NCI-H1417 treated with DMSO at 0.1 percent for 48 hours (cell line): ENCODE measurements at places on chromosomes 4 and X.
A peak's percentile ranks its signal among the peaks of the same experiment; 100 is the strongest.

GRCh38 chr4:53128706-53129357, 237.0 kb downstream of the SCFD2 start:
- DNase-seq, result no peak

- no peak for DNase-seq
Observed at GRCh38 chrX:42248226-42248625, 324.9 kb upstream of the CASK start.

DNA sequence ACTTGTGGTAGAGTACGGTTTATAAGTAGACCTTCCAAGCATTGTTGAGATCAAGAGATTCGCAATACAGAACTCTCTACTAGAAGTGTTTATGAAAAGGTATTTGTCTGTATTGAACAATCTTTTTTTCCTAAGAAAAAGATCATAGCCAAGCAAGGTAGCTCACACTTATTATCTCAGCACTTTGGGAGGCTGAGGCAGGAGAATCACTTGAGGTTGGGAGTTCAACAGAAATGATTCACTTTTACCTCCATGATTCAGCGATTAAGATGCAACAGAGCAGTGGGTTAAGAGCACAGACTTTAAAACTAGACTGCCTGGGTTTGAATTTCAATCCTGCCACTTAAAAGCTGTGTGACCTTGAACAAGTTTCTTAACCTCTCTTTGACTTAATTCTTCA, 74.3 kb downstream of the TMEM156 start:
- DNase-seq, result no peak

DNA sequence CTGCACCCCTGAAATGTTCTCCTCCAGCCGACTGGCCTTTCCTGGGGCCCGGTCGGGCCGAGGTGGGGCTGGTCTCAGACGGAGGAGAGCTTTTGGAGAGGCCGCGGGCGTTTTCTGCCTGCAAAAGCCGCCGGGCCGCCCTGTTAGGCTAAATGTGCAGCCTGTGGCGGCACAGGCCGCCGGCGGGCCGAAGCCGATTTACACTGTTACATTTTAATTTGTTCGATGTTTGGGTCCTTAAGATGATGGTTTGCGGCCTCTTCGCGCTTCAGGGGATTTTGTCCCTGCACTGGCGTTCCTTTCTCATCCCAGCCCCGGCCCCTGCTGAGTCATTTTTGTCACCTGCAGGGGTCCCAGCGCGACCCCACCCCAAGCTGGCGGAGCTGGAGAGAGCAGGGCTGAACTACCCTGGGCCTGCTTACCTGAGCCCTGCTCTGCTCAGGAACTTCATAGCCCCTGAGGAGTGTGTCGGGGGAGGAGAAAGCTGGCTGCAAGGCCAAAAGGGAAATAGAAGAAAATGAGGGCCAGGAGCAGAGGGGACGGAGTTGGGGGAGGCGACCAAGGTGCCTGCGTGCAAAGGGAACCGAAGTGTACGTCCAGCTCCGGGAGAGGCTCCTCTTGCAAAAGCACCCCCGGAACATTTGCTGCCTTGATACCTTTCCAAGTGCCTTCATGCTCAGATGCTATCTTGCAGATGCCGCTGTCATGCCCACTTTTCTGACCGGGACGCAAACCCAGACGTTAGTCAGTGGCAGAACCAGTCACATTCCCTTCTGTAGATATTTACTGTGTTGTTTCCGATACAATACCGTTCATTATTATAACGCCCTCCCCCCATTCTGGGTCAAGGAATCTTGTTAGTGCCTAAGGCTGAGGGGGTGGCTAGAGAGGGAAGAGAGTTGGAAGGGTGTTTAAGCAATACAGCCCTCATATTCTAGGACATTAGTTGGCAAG, 977 bp upstream of the RBBP7 start:
- DNase-seq, result no peak

- no peak for DNase-seq
Observed at GRCh38 chr4:75004755-75005668, 72.1 kb downstream of the PARM1 start.

DNA sequence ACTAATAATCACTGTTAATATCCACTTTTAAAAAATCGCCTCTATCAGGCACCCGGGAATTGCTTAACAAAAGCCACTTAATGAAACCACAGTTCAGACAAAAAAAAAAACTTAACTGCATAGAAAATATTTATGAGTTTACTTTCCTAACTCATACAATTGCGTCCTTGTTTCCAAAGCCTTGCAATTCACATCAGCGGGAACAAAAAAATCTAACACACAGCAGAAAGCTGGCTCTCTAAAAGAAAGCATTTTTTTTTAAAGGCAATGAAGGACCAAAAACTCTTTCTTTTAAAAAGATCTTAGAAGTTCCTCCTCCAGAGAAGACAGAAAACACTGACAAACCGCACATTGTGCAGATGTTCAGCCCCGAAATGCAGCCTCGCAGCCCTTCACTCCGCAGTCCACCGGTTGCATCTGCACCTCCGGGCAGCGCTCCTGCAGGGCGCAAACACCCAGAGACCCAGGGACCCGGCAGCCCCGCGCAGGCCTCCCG, 812 bp downstream of the FAT1 start:
- no peak for DNase-seq

GRCh38 chr4:89835413-89835812, 1.5 kb downstream of the SNCA start:
- no peak for DNase-seq

DNA sequence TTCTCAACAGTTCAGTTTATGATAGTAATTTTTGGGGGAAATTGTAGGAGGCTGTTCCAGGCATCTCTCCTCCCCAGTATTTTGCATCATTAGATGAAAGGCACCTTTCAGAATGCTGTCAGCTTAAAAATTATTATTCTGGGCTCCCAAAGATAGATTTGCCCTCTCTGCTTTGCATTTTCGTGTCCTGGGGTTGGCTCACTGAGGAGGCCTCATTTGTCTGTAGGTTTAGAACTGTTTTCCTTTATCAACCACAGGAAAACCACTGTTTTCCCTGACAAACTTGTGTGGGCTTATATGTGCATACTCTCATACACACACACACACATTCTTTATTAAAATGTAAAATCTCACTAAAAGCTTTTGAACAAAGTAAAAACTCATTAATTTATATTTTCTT, 197.2 kb upstream of the VCX3A start:
- DNase-seq, result no peak

DNA sequence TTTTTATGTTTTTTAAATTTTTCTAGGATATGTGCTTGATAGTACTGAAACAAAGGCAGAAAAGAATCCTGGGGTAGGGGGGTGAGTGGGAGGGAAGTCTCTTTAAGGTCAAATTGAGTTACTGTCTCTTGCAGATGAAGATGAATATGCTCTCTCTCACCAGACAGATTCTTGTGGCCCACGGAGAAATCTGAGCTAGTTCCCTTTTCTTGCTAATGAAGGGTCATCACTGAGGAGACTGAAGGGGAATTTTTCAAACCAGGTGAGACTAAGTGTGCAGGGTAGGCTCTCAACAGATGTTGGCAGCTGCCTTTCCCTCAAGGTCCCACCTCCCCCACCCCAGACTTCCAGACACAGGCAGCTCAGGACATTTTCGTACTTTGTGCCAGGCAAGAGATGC, 21.5 kb downstream of the FAM9C start:
- DNase-seq, result no peak

DNA sequence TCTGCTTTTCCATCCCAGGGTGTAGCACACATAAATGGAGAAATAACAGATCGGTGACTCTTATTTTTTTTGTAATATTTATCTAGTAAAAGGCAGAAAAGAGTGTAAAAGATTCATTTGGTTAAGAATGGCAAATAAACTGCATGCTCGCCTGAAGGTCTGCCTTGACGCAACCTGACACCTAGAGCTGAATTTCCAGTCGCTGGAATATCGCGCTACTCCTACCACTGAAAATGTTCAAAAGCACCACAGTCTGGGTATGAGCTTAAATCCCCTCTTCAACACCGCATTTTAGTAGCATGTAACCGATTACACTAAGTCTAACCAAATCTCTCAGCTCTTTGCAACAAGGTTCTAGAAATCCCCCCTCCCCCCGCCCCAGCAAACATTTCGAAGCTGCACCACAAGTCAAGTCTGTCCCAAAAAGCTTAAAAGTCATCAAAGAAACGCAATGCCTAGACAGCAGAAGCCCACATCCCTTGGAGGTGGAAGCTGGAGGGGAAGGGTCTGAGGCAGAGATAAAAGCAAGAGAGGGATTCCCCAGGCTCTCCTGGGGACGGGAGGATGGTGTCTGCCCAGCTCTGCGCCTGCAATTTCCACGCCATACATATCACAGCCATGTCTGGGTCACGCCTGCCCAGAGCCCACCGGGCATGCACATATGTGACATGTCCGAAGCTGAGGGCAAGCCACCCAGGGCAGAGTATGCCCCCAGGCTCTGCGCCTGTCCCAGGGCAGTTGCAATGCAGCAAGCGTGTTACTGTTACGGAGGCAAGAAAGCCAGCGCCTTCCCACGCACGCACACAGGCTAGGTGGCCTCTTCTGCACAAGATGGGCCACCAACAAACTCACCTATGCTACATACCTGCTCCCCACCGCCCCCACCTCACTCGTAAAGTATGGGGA, 1.4 kb downstream of the FGF13 start:
- DNase-seq, result no peak

DNA sequence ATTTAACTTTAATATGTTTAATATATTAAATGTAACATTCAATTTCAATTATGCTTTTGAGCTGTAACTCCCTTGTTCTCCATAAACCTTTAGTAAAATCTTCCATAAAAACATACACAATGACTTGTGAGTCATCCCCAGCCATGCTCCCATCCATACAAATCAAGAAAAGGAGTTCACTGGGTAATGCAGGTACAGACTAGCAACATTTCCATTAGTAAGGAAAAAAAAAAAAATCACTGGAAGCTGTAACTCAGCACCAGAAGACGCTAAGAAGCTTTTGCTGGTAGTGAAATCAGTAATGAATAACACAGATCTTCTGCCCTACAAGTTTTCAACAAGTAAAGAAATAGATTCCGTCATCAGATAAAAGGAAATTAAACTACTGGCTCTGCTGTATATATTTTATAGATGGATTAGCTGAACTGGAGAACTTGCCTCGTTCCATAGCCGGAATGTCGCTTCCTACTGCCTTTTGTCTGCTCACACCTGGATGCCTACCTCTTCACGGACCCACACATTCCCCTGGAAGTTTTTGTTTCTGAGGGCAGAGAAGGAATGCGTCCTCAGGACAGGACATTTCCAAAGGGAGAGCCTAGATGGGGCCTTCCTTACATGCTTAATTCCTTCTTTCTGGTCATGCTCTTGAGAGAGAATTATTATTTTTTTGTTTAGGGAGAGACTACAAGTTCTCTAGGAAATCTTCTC, 298.4 kb upstream of the ANKRD50 start:
- no peak for DNase-seq

GRCh38 chrX:18895189-18895951, 88.5 kb downstream of the PHKA2 start:
- DNase-seq, result no peak

GRCh38 chr4:140243278-140243753, 89.3 kb upstream of the MAML3 start:
- DNase-seq, result peak; percentile 89

DNA sequence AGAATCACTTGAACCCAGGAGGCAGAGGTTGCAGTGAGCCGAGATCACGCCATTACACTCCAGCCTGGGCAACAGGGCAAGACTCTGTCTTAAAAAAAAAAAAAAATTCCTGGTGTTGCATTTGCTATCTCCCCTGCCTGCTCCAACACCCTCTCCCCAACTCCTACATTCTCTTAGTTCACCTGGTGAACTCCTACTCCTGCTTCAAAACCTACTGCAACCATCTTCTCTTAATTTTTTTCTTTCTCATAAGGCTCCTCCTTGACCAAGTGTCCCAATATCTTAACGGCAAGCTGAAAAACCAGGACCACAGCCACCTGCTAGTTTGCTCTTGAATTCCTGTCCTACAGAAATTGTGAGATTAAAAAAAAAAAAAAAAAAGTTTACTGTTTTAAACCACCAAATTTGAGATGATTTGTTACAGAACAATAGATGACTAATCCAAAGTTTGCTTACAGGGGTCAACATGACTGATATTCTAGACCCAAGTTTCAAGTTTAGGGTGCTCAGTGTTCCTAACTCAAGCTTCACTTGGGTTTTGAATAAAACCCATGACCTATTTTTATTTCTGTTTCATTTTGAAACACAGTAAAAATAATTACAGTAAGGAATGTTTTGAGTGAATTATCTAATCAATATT, 13.1 kb upstream of the ANXA5 start:
- no peak for DNase-seq

GRCh38 chrX:118727686-118728339, 407 bp downstream of the IL13RA1 start:
- no peak for DNase-seq

DNA sequence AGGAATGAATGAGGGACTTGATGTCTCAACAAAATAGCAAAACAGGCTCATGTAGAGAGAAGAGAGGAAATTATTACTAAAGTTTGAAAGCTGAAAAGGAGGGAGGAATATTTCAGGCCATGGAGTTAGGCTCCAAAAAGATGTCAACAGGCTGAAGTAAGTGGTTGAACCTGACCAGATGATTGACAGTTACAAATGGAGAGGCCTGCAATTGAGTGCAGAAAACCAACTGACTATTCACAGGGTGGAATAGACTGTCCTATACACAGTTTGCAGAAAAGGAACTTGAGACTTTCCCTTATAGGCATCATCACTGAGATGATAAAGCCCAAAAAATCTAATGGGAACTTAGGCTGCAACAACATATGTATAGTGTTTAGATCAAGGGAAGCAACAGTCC, 233.3 kb downstream of the AR start:
- no peak for DNase-seq

GRCh38 chr4:89992744-89993143, 98.1 kb downstream of the MMRN1 start:
- no peak for DNase-seq

DNA sequence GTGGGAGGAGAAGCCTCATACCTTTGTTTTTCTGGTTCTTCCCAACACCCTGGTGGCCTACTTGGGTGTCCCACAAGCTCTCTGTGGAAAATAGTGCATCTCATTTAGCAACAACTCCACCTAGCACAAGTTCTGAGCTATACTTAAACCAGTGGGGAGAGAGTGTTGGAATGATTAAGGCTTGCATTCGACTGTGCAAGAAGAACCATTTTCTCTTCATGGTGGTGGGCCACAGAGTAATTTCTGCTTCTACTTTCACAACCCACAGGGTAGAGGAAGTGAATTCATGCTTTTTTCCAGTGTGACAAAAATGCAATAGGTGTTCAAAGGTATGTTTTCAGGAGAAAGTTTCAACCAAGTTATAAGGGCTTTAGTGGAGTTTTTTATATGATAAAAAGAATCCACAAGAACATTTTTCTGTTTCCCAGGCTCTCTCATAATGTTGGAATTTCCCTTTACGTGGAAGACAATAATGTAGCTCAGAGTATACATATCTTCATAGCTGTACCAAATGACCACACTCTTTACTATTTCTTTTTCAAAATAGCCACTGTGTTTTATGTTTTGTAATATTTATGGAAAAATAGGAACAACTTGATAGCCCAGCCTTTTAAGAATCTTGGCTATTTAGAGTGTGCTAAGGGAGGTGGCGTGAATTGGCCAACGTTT, 80.3 kb upstream of the HHIP start:
- DNase-seq, result no peak

- no peak for DNase-seq
Observed at GRCh38 chr4:157791236-157791635, 381.6 kb downstream of the GASK1B start.

GRCh38 chr4:134885436-134885835, 683.8 kb upstream of the PABPC4L start:
- no peak for DNase-seq
